ENCODE measurements at places on chromosomes 12 and 14.
A peak's percentile ranks its signal among the peaks of the same experiment; 100 is the strongest.

DNA sequence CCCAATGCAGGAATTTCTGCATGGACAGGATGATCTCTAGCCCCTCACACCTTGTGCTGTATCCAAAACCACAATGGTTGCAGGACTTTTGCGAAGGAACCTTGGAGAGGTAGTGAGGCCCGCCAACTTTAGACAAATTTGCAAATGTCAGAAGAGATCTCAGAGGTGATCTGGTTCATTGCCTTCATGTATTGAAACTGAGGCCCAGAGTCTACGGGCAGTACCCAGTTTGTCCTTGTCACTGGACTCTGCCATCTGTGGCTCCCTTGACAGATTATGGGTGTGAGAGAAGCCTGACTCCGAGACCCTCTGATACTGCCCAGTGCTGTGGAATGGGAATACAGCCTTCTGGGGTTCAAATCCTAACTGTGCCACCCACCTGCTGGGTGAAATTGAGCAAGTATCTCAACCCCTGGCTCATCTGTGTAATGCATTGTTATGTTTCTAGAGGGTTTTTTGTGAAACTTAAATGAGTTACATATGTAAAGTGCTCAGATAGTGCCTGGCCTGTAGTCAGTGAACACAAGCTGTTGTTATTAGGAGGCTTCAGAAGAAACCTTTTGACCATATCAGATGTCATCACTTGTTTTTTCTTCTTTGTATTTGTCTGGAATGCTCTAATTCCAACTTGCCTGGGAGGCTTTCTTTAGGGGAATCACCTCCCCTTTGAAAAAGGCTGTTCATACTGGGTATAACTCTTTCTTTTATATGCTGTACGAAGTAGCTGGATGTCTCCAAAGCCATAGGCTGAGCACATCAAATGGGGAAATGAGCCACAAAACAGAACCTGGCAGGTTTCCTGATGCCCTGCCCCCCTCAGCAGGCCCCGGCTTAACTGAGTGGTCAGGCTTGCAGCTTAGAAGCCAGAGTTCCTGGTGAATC lies 71.4 kb upstream of the SRSF5 start:
- DNase-seq = peak; percentile 74

- DNase-seq = no peak
Measured at GRCh38 chr12:104740668-104741067, 217.4 kb downstream of the SLC41A2 start.

- no peak for DNase-seq
Measured at GRCh38 chr12:42180990-42181596, 36.4 kb upstream of the GXYLT1 start.

GRCh38 chr12:28032811-28033537 lies 60.4 kb upstream of the PTHLH start:
- no peak for DNase-seq

GRCh38 chr12:26246483-26247164 lies 51.3 kb downstream of the SSPN start:
- DNase-seq = no peak

- DNase-seq = no peak
Measured at GRCh38 chr12:86435053-86435452, 178.9 kb upstream of the MGAT4C start.

GRCh38 chr12:94762259-94762942 lies 112.0 kb upstream of the TMCC3 start:
- DNase-seq = no peak

DNA sequence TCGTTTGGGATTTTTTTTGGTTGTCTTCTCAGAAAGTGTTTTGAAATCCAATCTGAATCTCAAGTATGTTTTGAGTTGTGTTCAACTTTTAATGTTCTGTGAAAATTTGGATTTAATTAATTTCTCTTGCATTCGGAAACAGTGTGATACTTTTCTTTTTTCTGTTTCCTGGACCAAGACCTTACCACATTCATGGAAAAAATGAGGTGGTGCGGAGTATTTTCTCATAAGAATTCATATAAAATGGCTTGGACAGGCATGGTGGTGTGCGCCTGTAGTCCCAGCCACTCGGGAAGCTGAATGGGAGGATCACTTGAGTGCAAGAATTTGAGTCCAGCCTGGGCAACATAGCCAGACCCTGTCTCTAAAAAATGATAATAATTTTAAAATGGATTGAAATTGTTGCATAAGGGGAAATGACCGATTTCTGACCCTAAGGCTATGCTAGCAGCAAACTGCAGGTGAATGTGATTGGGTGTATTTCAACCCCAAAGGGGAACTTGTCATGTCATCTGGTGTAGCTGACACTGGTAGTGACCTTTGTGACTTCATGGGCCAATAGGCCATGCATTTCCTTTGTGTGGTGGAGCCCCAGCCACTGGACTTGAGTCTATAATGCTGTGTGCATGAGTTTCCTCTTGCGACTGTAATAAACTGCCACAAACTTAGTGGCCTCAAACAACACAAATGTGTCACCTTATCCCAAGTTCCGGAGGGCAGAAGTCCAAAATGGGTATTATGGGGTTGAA lies 123.5 kb upstream of the RFLNA start:
- DNase-seq = no peak
